ENCODE measurements at places on chromosomes 6 and 20.

DNA sequence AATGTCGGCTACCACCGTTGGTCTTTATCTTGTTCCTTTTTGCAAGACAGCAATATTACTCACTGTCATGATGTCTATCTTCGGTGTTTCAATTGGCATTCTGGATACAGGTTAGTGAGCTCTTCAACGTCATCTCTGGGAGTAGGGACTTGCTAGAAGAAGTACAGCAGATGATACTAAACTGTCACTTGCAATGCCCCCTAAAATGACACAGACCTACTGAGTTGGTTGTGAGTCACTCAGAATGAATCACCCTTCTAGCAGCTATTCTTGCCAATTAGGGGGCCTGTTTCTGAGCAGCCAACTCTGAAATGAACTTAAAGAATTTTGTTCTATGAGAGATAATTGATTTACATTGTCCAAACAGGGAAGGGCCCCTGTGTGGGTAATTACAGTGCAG, 176.5 kb downstream of the SLC16A10 start:
- DNase-seq: peak; percentile 62

DNA sequence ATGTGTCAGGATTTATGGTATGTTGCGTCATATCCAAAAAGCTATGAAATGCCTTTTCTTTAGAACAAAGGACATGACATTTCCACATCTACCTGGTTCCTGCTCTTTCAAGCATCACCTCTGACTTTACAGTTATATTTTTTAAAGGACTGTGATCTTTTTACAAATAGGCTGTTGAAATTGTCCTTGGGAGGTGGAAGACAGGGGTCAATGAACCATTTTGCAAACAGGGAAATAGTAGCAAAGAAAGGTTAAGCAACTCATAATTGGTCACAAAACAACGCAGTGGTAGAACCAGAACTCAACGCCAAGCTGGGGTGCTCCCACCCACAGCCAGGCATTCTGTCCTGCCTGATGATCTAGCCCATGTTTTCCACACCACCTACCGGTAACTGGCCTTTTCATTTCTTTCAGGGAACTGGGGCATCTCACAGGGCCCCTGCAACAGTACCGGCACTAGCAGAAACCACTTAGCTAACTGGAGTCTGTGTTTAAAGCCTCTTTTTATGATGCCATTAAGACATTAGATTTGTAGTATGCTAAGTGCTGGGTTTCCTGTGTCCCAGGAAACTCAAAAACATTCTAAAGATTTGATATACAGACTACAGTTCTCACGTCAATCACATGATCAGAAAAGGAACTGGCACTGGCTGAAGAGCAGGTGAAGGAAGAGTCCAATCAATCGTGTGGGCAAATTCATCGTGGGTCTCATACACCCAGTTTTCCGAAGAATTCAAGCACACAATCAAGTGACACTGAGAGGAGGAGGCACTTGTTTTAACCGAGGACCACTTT, 13.9 kb downstream of the ZNF217 start:
- no peak for DNase-seq

DNA sequence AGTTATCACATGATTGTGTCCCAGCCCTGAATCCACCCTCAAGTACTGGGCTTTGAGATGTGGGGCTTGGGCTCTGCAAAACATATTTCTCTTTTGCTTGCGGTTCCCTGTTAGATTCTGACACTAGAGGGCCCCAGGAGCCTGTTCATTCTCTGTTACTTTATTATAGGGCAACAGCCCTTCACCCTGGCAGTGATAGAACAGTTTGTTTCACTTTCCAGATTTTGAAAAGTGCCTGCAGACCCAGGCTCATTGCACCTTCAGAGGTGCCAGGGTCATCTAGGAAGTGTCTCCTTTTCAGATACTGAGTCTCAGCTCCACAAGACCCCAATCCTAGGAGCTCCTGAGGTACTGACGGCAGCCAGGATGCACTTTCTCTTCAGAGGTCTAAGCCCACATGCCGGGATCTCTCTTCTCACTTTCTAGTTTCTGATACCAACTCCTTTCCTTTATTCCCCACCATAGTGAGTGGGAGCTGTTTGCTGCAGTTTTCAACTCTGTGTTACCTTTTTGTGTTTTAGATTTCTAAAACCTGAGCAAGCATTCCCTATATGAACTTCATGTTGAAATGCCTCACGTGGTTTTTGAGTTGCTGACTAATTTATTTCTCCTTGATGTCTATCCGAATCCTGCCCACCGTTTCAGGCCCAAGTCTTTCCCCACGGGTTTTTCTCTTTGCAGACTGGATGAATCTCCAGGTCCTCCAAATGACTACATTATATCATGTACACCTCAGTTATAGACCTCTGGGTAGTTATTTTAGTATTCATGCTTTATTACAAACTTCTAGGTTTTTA, 10.9 kb downstream of the ABT1 start:
- peak; percentile 47 for DNase-seq

DNA sequence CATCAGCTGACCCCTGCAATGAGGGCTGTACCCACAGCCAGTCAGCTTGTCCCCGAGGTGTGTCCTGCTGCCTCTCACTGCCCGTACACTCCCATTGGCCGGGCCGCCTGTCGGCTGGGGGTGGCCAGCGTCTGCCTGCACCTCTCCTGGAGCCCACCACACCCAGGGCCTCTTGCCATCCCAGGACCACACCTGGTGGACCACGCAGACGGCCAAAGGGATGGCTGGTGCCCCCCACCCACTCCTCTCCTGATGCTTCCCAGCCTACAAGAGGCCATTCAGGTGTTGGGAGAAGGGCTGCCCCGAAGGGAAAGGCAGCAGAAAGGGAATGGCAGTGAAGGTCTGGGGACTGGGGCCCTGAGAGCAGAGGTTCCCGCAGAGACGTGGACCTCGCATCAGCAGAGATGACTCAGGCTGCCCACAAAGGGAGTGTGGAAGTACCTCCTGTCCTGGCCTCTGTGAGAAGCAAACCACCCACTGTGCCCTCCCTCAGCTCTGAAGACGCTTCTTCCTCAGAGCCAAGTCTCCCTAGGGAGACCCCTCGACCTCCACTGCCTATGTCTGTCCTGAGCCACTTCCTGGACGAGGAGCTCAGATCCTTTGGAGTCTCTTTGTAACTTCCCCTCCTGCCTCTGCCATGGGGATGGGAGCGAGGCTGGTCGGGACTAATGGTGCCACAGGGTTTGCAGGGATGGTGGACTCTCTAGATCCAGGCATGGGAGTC, 60.9 kb downstream of the PYGB start:
- peak; percentile 94 for DNase-seq

GRCh38 chr6:152148412-152148811, 340.9 kb downstream of the ESR1 start:
- DNase-seq: no peak

DNA sequence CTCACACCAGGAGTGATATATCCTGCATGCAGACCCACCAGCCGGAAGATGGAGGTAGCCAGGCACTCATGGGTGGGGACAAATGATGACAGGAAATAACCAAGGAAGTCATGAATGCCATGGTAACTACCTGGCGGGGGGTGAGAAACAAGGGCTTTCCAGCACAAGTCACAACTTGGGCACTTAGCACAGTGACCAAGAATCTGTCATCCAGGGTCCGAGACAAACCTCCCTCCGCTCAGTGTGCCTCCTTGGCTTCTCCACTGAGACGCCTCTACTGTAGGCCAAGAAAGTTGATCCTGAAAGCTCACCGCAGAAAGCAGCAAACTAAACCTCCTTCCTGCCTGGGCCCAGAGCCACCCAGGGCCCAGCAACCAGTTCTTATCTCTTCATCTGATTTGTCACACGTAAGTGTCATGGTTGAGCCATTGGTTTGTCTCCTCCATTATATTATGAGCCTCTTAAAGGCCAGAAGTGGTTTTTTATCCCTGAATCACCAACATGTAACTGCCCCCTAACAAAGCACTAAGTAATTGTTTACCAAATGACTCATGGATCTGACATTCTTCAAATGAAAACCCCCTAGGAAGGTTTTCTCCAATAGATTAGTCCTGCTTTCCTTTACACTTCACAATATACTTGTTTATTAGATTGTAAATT, 84.3 kb upstream of the TAB2 start:
- DNase-seq: peak; percentile 87

- DNase-seq: no peak
Observed at GRCh38 chr6:158329531-158329930, 17.3 kb downstream of the TULP4 start.

- DNase-seq: peak; percentile 38
Observed at GRCh38 chr6:99119109-99120031, 171.6 kb upstream of the FBXL4 start.

- DNase-seq: no peak
Observed at GRCh38 chr20:53872081-53872541, 198.3 kb downstream of the BCAS1 start.

Measured in SJSA1 (cell line).